ENCODE measurements at places on chromosomes 4 and X.

DNA sequence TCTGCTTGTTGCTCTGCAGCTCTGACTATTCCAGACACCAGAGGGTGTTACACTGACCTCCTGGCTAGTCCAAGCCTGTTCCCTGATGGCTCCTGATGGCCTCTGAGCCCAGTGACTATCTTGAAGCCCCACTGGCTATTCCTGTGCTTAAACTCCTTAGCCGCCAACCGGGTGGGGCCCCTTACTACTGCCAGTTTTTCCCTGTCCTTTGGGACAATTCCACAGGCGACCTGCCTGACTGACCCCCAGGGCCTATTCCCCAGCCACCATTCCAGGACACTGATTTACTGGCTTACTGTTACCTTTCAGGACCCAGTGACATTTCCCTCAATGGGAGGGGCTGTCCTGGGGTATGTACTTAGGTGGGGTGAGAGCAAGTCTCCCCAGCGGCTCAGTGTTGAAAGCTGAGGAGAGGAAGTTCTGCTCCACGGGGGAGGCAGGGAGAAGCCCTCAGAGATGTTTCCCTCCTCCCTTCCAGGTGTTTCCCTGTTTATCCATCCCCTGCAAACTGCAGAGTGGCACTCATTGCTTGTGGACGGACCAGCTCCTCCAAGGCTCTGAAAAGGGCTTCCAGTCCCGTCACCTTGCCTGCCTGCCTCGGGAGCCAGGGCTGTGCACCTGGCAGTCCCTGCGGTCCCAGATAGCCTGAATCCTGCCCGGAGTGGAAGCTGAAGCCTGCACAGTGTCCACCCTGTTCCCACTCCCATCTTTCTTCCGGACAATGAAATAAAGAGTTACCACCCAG lies 4.0 kb downstream of the TIMP1 start:
- DNase-seq: no peak

DNA sequence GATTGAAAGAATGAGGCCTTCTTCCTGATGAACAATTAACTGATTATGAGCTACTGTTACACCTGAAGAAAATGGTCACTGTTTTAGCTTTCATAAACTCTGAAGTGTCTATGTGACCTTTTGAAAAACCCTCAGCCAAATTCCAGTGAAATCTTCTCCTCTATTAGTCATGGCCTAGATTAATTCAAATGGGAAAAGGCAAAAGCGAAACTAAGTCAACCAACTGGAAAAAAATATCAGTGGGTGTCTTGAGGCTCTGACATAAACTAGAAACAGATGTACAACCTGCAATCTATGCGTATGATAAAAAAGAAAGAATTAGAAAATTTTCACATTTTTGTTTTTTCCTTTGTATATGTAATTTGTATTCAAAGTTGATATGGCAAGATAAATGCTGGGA lies 169.4 kb upstream of the BANK1 start:
- DNase-seq: no peak

GRCh38 chr4:7917669-7918068 lies 22.0 kb downstream of the AFAP1 start:
- no peak for DNase-seq

GRCh38 chr4:106034220-106034619 lies 138.9 kb downstream of the NPNT start:
- no peak for DNase-seq

Measured in GM18507 (cell line).